Fibroblast of lung (primary cell): ENCODE measurements at places on chromosomes 4 and X. TPM values are rescaled to one million over a fixed set of nuclear protein-coding genes. Genes with fewer than 3 reads are reported as not detected.

DNA sequence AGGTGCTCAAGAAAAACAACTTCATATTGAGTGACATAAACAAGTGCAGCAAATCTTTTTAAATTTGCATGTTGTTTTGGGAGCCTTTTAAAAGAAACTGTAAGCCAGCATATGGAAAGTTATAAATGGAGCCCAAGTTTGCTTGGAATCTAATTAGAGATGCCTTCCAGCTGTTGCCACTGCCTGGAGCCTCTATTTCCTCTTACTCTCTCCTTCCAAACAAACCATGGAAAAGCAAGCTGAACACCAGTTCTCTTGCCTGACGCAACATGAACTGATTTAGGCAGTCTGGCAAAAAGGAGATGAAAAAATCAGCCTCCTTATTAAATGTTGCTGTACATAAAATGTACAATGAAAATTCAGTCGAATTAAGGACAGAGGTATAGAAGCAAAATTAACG is 21.5 kb downstream of the ARSJ start:
- DNase-seq: no peak

DNA sequence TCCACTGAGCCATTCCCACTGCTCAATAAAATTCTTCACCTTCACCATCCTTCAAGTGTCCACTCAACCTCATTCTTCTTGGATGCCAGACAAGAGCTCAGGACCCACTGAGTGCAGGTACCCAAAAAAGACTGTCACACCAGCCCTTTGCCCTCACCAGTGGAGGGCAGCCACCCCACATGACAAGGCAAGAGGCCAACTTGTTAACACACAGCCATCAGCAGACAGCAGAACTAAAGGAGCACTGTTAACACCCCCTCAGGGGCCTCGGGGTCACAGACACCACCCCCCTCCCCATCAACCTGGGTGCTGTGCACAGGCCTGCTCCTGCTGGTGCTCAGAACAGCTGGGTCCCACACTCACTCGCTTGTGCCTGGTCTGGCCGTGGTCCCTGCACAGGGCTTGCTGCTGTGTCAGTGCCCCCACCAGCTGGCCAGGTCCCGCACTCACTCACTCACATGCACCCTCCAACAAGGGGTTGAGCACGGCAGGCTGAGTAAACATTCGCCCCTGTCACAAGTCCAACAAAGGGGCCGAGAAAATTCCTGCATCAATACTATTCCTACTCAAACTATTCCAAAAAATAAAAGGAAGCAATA is 54.1 kb downstream of the ATRX start:
- DNase-seq: no peak

Gene ITGB1BP2
- 0.51 and 0.66 TPM in 2 replicates for total RNA-seq

DNA sequence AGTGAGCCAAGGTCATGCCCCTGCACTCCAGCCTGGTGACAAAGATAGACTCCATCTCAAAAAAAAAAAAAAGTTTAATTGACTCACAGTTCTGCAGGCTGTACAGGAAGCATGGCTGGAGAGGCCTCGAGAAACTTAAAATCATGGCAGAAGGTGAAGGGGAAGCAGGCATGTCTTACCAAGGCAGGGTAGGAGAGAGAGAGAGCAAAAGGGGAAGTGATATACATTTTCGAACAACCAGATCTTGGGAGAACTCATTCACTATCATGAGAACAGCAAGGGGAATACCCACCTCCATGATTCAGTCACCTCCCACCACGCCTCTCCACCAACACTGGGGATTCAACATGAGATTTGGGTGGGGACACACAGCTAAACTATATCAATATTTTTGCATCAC is 315.2 kb upstream of the HTR2C start:
- no peak for DNase-seq

Gene RTL5
- 2.8 and 4.5 TPM in 2 replicates for total RNA-seq

GRCh38 chr4:183905081-183905592 is at the start of gene STOX2:
TSS of gene STOX2 (plus strand) at chr4:183905307. CDS start at chr4:183906791, 1,484 bp downstream.
- DNase-seq: peak; percentile 57

- DNase-seq: peak; percentile 15
Measured at GRCh38 chr4:142563682-142564291, 282.3 kb downstream of the INPP4B start.

Gene NPY2R
- not detected in 2 replicates for total RNA-seq

Gene PGAM4
- not detected in 2 replicates for total RNA-seq

- DNase-seq: no peak
Measured at GRCh38 chrX:75131973-75132627, 24.0 kb downstream of the ABCB7 start.

DNA sequence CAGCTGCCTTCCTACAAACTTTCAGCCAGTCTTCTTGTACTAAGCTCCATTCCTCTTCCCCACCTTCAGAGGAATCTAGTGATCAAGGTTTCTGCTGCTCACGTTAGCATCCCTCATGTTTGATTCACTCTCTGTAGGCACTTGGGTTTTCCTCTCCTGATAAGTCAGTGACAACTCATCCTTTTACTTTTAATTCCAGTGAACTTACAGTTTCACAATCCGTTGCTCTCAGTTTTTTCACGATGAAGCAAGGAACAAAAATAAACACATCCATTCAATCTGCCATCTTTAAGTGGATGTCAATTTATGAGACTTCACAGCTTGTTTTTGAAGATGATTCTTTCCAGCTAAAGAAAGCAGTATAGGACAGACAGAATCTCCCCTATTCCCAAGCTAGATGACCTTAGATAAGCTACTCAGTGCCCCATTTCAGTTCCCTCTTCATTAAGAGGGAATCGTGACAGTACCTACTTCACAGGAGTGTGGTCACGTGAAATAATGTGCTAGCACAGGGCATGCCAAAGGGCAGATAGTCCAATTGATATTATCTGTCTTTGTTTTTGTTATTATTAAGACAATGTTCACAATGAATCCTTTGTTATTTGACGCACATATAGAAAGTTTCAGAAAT is 234.3 kb downstream of the PALLD start:
- peak; percentile 77 for DNase-seq

DNA sequence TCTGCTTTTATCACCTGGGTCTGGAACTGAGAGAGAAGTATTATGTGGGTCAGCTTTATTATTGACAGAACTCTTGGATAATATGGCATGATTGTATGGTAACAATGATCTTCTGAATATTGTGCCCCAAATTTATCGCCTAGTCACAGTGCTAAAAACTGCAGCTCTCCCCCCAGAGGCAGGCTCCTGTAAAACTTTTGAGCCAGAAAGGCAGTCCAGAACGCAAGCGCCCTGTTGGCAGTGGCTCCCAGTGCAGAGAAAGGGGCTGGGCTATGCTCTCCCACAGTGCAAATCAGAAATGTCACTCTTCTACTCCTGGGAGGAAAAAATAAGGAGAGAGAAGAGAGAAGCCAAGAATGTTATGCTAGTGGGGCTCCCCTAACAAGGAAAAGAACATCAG is 50.5 kb downstream of the HELT start:
- no peak for DNase-seq

DNA sequence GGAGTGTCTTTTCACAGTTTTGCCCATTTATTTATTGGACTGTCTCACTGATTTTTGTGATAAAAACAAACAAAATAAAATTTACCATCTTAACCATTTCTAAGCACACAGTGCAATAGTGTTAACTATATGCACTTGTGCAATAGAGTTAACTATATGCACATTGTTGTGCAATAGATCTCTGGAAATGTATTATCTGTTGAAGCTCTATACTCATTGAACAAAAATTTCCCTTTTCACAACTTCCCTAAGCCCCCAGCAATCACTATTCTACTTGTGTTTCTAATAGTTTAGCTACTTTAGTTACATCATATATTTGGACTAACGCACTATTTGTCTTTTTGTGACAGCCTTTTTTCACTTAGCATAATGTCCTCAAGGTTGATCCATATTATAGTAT is 59.7 kb upstream of the BEX4 start:
- no peak for DNase-seq

DNA sequence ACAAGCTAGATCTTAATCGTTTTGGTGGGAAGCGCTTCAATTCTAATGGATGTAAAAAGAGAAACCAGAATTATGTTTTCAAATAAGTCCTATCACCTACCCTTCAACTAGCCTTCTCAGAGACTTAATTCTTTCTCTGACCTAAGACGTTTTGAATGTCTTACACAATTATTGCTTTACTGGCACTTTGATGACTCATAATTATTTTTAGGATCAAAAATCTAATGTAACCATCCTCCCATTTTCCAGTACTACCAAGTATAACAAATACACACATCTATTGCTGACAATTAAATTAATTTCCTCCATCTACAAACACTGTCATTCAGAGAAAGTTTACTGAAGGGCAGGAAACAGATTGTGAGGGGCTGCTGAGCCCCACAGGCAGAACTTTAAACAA is 108.6 kb downstream of the PPP3CA start:
- DNase-seq: peak; percentile 81

Gene ADAM29
- total RNA-seq: not detected in 2 replicates

GRCh38 chr4:118826723-118827444 is 9.0 kb downstream of the SEC24D start:
- no peak for DNase-seq

DNA sequence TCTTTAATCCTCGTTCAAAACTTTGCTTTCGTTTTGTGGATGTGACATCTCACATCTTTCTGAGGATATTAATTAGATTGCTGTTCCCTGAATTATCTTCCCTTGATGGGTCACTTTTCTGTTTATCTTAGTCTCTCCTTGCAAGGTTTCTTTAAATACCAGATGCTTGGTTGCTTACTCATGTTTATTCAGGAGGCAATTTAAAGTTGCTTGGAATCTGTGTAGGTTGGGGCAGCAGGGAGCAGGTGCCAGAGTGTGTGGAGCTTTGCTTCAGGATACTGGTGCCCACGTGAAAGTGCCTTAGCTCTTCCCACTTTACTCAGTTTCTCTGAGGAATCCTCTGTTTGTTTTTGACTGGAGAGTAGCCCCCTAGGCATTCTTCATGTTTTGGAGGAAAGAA is 24.0 kb downstream of the ANAPC4 start:
- DNase-seq: no peak

Gene LUZP4
- not detected in 2 replicates for total RNA-seq

- no peak for DNase-seq
Measured at GRCh38 chr4:1459722-1460511, 53.7 kb upstream of the NKX1-1 start.

- peak; percentile 1 for DNase-seq
Measured at GRCh38 chr4:154416190-154416547, 75.4 kb downstream of the DCHS2 start.

DNA sequence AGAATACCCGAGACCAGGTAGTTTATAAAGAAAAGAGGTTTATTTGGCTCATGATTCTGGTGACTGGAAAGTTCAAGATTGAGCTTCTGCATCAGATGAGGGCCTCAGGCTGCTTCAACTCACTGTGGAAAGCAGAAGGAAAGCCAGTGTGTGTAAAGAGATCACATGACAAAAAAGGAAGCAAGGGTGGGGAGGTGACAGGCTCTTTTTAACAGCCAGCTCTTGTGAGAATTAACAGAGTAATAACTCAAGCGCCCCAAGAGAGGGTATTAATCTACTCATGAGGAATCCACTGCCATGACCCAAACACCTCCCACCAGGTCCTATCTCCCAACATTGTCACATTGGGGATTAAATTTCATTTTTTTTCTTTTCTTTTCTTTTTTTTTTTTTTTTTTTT is 6.3 kb upstream of the YIPF6 start:
- no peak for DNase-seq

Gene SOWAHB
- total RNA-seq: under 0.01 and 0.17 TPM in 2 replicates

GRCh38 chr4:168835880-168836454 is 174.1 kb downstream of the CBR4 start:
- DNase-seq: no peak

DNA sequence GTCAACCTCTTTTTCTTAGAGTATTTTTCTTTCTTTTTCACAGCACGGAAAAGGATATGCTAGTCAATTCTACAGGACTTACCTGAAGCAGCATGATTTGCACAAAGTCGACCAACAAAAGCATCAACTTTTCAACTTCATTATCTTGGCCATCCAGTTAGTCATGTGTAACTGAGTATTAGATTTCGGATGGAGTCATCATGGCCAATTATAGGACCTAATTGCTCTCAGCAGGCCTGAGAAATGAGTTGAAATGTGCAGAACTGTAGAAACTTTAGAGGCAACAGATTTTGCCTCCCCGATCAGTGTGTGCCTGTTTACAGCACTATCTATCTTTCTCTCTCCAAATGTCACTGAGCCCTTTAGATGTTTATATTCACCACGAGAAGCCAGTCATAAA is 41.0 kb downstream of the PCDH10 start:
- DNase-seq: peak; percentile 5

Gene PIM2
- 2.3 and 3.1 TPM in 2 replicates for total RNA-seq

DNA sequence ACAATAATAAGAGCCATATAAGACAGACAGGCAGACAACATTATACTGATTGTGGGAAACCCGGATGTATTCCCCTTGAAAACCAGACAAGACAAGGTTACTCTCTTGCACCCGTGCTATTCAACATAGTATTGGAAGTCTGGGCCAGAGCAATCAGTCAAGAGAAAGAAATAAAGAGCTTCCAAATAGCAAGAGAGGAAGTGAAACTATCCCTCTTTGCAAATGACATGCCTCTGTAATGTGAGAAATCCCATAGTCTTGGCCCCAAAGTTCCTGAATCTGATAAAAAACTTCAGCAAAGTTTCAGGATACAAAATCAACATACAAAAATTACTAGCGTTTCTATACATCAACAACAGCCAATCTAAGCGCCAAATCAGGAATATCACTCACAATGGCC is 102.1 kb downstream of the DCAF12L2 start:
- DNase-seq: no peak

Gene POU4F2
- not detected in 2 replicates for total RNA-seq

GRCh38 chrX:73765776-73766430 is 202.9 kb downstream of the CHIC1 start:
- DNase-seq: no peak

- DNase-seq: no peak
Measured at GRCh38 chr4:100609810-100610209, 92.0 kb upstream of the EMCN start.

DNA sequence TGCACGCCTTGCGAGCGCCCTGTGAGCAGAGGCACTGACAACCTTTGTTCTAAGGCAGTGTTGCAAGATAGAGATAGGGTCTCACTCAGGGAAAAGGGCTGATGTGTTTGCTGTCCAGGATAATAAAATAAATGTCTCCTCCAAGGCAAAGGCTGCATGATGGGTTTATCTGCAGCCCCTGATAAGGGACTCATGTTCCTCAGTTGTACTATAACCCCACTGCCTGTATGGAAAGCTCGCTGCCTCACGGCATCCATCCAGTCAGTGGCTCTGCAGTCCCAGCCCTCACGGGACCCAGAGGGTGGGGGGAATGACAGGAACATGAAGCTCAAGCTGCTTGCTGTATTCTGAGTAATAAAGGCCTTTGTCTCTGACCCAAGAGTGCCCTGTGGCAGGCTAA is 22.6 kb downstream of the BCLAF3 start:
- no peak for DNase-seq

Gene CDS1
- 0.26 and 0.33 TPM in 2 replicates for total RNA-seq

- DNase-seq: peak; percentile 51
Measured at GRCh38 chr4:127586922-127587571, 45.7 kb upstream of the INTU start.

Gene RAB41
- not detected in 2 replicates for total RNA-seq

DNA sequence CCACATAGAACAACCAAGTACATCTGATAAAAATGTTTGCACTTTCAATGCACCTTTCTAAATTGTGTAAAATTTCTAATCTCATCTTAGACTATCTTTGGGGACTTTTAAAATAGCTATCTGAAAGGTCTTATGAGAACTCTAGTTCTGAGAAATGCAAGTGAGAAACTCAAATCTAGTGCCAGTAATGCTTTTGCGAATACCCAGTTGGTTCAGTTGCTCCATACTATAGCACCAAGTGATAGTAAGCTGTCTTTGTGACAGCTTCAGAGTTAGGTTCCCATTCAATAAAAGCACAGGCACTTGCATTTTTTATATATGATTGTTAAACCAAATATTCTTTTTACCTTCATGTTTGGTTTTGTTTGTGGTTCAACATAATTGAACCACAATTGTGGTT is 4.5 kb upstream of the ITM2A start:
- no peak for DNase-seq
